ENCODE measurements at places on chromosomes 3 and 15.

- DNase-seq: peak; percentile 2
These were observed 84.6 kb downstream of the GREM1 start for GRCh38 chr15:32802286-32802936.

- no peak for DNase-seq
These were observed 32.9 kb downstream of the GJD2 start for GRCh38 chr15:34721802-34722438.

DNA sequence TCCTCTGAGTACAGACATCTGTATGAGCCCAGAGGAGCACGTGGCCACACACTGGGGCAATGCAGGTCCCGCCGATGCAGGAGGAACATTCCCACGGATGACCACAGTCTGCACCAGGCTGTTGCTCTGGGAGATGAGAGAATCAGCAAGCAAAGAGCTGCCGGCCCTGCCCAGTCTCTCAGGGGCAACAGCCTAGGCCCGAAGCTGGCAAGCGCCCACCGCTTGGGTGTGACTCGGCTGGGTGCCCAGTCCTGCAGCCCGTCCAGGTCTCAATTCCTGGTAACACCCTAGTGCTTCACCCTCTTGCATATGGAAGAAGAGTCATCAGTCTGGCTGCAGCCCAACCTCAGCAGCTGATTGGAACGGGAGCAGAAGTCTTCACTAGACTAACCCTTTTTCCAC, 153.7 kb upstream of the HES1 start:
- no peak for DNase-seq

DNA sequence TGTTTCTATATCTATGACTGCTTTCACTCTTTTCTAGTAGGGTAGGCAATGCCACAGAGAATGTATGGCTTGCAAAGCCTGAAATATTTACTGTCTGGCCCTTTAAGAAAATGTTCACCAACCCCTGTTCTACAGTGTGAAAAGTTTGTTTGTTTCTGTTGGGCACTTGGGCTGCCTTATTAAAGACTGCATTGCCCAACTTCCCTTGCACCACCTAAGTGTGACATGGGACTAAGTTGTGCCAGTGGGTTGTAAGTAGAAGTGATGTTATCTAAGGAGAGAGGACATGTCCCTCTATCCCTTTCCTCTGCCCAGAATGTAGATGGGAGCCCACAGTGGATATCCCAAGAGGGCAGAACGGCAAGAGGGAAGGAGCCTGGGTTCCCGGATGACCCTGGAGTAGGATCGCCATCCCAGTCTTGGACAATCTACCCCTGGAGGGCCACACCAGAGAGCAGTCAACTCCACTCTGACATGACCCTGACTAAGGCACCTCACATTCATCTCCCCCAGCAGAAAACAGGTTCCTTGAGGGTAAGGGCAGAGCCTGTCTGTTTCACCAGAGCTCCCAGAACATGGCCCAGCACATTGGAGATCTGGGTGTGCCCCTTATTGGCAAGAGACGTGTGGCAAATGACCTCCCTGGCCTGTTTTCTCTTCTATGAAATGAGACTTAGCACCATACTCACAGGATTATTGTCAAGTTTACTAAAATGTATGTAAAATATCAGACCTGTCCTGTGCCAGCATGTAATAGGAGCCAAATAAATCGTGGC, 138.8 kb downstream of the SMAD6 start:
- DNase-seq: no peak

DNA sequence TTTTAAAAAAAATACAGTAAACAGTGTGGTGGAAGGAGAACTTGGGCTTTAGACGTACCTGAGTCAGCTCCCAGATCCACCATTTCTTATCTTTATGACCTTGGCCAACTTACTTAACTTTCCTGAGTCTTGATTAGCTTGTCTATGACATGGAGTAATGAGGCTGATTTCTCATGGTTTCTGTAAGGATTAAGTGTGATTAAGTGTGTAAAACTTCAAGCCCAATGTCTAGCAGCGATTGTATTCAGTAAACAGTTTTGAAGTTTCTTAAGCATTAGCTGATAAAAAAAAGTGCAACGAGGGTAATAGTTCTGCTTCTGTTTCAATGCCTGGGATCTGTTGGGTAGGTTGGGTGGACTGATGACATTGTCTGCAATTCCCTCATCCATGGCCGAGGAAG, 10.8 kb downstream of the TRPM1 start:
- no peak for DNase-seq

GRCh38 chr3:127566833-127567232, 23.7 kb downstream of the TPRA1 start:
- DNase-seq: no peak

DNA sequence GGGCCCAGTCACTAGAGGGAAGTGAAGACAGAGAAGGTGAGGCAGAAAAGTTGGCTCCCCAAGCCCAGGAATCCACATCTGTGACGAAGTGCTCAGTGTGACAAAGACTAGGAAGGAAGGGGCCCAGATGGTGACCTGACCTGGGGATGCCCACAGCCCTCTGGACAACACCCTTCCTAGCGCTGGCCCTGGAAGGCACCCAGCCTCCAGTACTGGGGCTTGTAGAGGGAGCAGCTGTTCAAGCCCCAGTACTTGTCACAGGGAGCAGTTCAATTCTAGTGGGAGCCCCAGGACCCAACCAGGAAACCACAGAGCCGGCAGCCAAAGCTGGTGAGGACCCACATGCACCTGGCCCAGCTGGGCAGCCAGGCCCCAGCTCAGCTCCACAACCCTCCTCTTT, 190.8 kb downstream of the XXYLT1 start:
- no peak for DNase-seq

GRCh38 chr15:90422043-90422442, 34.0 kb downstream of the IQGAP1 start:
- no peak for DNase-seq

GRCh38 chr15:57551715-57552677, 39.7 kb upstream of the MYZAP start:
- DNase-seq: no peak

DNA sequence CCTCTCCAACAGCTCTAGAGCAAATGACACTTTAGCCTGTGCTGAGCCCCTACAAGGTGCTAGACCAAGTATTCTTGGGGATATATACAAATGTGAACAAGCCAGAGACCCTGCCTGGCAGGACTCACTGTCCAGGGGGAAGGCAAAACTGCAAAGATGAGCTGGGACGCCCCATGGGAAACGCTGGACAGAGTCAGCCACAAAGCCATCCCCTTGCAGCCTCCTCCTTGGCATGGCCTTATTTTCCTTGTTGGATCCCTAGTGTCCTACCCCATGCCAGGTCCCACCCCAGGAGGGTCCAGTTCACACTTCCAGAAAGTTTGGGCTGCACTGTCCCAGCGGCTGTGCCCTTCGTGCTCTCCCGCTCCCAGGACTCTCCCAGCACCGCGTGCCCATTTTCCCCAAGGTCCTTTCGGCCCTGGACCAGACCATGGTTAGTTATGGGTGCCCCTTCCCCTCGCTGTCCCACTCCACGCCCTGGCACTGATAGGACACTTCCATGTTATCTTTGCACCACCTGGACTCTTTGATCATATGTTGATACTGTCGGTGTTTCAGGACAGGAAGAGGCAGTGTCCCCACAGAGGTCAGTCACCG, 5.8 kb upstream of the NRROS start:
- no peak for DNase-seq

GRCh38 chr15:67786646-67787045, 38.7 kb upstream of the SKOR1 start:
- DNase-seq: no peak

- DNase-seq: no peak
These were observed 54.1 kb downstream of the LEO1 start for GRCh38 chr15:51917493-51917892.

DNA sequence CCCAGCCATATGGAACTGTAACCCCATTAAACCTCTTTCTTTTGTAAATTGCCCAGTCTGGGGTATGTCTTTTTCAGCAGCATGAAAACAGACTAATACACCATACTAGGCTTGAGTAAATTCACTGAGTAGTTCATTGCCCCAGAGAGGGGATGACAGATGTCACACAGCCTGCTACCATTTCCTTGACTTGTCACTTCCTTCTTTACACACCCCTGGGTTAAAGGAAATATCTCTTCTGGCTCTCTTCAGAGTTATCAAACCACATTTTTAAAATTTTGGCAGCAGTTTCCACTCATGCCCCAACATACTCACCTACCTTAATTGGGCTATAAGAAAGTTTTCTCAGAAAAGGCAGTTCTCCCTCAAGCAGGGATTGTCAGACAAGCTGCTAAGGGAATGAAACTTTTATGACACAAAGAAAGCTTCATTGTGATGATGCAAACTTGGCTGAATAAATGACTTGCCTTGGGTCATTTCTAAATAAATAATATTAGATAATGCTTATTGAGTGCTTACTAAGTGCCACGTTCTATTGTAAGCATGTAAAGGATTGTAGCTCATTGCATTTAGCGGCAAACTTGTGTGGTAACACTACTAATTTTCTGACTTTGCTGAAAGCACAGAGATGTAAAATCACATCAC, 68.0 kb upstream of the RBMS3 start:
- no peak for DNase-seq

DNA sequence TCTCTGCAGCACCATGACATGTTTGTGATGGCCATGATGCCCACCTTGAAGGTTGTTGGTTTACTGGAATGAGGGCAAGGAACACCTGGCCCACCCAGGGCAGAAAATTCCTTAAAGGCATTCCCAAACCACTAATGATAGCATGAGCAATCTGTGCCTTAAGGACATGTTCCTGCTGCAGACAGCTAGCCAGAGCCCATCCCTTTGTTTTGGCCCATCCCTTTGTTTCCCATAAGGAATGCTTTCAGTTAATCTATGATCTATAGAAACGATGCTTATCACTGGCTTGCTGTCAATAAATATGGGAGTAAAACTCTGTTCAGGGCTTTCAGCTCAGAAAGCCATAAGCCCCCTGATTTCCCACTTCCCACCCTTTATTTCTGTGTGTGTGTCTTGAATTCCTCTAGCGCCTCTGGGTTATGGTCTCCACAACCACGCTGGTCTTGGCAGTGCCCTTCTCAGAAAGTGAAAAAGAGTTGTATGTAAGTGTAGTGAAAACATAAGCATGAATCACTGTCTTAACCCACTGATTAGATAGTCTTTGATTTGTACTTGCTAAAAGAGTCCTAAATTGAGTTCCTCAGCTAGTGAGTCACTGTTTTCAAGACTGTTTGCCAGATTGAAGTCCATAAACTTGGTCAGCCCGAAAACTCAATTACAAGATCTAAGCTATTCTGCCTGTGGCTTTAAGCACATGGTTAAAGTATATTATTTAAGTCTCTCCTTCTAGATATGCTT, 19.0 kb upstream of the CCR2 start:
- no peak for DNase-seq

DNA sequence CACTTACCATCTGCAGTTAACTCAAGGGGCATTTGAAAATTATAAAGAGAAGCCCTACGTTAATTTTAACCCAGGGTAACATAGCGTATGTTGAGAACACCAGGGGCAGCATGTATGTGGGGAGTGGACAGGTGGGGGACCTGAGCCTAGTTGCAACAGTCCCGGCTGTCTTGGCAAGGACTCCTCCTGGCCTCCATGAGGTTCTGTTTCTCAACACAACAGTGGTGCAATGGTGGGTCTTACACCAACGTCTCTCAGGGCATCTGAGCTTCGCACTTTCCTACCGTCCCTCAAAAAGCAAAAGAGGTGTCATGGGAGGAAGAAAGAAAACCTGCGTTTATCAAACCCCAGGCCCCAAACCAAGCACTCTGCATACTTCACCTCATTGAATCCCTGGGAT, 50.6 kb downstream of the MGLL start:
- DNase-seq: no peak

DNA sequence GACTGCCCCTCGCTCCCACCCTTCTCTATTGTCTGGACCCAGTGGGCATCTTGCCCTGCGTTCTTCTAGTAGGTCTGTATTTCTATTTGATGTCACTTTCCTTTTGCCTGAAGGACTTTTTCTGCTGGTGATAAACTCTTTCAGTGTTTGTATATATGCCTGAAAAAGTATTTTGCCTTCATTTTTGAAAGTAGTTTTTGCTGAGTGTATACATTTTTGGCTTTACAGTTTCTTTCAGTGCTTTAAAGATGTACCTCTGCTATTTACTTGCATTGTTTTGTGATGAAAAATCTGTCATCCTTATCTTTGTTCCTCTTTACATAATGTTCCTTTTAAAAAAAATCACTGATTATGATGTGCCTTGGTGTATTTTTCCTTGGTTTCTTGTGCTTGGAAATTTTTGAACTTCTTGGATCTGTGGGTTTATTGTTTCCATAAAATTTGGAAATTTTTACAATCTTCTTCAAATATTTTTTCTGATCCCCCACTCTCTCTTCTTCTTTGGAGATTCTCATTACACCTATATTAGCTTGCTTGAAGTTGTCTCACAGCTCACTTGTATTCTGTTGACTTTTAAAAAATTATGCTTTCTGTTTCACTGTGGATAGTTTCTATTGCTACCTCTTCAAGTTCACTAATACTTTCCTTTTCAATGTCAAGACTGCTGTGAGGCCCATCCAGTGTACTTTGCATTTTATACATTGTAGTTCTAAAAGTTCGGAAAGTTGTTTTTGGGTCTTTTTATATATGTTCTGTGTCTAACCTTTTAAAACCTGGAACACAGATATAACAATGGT, 67.8 kb downstream of the RGMA start:
- no peak for DNase-seq

DNA sequence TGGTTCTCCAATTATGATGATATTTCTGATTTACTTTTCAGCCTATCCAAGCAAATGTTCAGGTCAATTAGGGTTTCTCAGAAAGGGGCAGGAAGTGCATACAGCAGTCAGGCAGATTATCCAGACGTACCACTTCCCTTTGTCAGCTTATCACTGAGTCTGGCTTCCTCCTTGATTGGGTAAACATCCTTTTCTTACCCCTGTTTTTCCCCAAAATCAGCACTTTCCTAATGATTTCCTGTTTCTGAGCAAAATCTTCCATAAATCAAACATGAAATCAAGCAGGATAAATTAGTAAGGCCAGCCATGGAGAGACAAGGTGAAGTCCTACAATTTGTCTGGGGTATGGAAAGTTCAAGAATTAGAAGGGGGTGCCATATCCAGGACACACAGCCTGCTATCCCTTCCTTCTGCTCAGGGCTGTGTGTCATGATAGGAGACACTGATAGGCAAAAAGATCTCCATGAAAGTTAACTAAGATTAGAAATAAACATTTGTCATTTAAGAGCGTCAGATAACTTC, 29.0 kb downstream of the ADIPOQ start:
- no peak for DNase-seq

DNA sequence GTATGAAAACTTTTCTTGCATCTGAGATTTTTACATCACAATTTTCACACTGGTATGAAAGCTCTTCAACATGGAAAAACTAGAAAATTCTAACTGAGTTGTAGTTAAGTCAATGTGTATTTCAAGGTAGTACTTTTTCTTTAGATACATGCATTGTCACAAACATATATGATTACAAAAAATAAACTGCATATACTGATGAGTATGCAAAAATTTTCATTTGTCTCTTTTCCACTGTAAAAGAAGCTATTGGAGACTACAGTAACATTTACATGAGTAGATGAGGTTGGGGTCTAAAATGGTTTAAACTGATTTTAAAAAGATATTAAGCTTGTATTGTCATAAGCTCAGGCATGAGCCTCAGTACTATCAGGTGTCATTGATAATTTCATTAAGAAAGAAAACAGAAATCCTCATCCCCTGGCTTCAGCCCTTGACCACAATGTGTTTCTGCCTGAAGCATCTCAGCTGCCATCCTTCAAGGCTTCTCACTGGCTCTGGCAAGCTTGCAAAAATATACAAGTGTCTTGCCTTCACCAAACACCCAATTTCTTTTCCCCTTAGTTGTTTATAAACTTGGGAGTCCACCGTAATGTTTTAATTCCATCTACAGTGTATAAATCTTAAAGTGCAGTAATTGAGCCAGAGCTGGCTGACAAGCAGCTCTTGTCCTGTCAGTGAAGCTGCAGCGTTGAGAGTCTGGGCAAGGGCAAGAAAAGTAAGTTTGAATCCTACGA, 71.9 kb downstream of the ALDH1A2 start:
- no peak for DNase-seq

- DNase-seq: no peak
These were observed 105.2 kb upstream of the KLHL25 start for GRCh38 chr15:85899927-85900326.

All from stimulated activated CD8-positive, alpha-beta memory T cell treated with anti-CD3 and anti-CD28 coated beads, Interleukin-2, amount 100 ng/mL, for 48 hours (primary cell).